Activated CD8-positive, alpha-beta T cell treated with anti-CD3 and anti-CD28 coated beads for 36 hours (primary cell): ENCODE measurements at places on chromosomes 7 and 10.
A peak's percentile ranks its signal among the peaks of the same experiment; 100 is the strongest.

DNA sequence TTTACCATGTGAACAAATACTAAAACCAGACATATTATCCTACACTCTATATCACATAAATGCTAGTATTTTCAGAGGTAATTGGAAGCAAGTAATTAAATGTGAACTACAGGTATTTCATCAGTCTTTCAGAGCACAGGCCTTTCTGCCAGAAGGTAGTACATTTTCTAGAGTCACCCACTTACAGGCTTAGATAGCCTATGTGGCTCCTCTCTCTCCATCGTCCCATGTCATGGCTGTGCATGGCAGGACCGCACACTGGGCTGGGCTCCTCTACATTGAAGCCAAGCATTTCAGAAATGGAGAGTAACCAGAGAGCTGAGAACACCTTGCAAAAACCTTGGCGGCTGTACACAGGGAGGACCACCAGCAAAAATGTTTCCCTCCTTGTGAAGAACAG, 49.7 kb downstream of the GFRA1 start:
- no peak for DNase-seq

GRCh38 chr10:25174461-25175230, at the start of gene GPR158:
GPR158 (plus strand) TSS chr10:25175001; CDS start chr10:25175421, 420 bp downstream.
- peak; percentile 71 for DNase-seq

GRCh38 chr10:89213191-89213808, 6.2 kb upstream of the CH25H start:
- no peak for DNase-seq

GRCh38 chr7:40015790-40016296, 65.8 kb downstream of the CDK13 start:
- peak; percentile 20 for DNase-seq

- DNase-seq: no peak
Observed at GRCh38 chr10:32357056-32357735, 10.2 kb upstream of the EPC1 start.

- no peak for DNase-seq
Observed at GRCh38 chr7:129334473-129334872, 99.8 kb upstream of the STRIP2 start.

- DNase-seq: no peak
Observed at GRCh38 chr10:114121031-114121430, 53.0 kb downstream of the CCDC186 start.

- no peak for DNase-seq
Observed at GRCh38 chr10:6815346-6815745, 235.3 kb upstream of the PRKCQ start.

GRCh38 chr7:25894002-25894901, 257.7 kb upstream of the NFE2L3 start:
- peak; percentile 50 for DNase-seq
